K562 (cell line): ENCODE measurements at places on chromosomes 6 and 20.
A peak's percentile ranks its signal among the peaks of the same experiment; 100 is the strongest.

- no peak for DNase-seq
These were observed at the start of gene FUT9 for GRCh38 chr6:96015518-96016333. TSS of gene FUT9 (plus strand) at chr6:96015974. CDS start at chr6:96203156, 187,182 bp downstream.

- no peak for DNase-seq
These were observed 13.0 kb upstream of the MUC22 start for GRCh38 chr6:30997301-30997700.

DNA sequence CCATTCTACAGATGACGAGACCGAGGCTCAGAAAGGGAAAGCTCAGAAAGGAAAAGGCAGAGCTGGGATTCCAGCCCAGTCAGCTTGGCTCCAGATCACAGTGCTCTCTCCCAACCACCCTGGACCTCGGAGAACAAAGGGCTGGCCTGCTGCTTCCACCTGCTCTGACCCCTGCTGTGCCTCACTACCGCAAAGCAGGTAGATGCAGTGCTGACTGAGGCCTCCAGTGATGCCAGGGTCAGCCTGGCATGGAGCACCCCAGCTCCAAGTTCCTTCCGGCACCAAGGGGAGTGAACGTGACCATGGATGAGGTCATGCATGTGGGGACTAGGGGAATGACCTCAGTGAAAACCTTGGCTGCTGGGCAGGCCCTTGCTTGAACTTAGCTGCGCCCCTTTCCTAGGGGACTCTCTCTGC lies 20.7 kb upstream of the TLDC2 start:
- no peak for DNase-seq

DNA sequence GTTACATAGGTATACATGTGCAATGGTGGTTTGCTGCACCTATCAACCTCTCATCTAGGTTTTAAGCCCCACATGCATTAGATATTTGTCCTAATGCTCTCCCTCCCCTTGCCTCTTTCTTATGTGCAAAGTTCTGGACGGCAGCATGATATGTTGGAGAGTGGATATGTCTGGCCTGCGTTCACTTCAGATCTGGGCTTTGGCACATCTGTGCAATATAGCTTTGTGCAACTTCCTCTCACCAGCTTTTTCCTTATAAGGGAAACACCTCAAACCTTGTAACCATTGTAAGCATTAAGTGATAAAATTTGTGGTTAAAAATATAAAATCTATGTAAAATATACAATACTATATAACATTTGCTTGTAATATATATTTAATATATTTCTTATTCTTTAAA lies 288.0 kb downstream of the PHACTR1 start:
- DNase-seq: no peak

GRCh38 chr20:42093542-42094440 lies 475.6 kb upstream of the CHD6 start:
- DNase-seq: no peak

DNA sequence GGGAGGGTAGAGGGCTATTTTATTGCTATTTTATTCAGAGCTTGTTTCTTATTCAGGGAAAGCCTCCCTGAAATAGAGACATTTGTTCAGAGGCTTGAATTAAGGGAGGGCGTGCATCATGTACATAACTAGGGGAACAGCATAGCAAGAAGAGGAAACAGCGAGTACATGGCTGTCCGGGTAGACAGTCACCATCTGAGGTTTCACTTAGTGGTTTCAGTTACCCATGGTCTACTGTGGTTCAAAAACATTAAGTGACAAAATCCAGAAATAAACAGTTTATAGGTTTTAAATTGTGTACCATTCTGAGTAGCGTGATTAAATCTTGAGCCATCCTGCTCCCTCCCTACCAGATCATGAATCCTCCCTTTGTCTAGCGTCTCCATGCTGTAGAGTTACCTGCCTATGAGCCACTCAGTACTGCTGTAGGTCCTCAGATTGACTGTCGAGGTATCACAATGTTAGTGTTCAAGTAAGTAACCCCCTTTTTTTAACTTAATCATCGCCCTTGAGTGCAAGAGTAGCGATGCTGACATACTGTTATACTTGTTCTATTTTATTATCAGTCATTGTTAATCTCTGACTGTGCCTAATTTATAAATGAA lies 791.5 kb downstream of the TFAP2A start:
- DNase-seq: no peak

GRCh38 chr6:38909015-38909730 lies 139.4 kb upstream of the GLP1R start:
- no peak for DNase-seq

DNA sequence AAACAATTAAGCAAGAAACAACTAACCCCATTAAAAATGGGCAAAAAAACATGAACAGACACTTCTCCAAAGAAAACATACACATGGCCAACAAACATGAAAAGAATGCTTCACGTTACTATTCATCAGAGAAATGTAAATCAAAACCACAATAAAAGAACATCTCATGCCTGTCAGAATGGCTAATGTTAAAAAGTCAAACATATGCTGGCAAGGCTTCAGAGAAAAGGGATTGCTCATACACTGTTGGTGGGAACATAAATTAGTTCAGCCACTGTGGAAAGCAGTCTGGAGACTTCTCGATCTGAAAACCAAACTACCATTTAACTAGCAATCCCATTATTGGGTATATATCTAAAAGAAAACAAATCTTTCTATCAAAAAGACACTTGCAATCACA lies 217.5 kb downstream of the TINAG start:
- DNase-seq: no peak

- DNase-seq: no peak
These were observed 63.3 kb upstream of the SLC2A12 start for GRCh38 chr6:134115715-134116074.

- no peak for DNase-seq
These were observed 41.9 kb downstream of the MTHFD1L start for GRCh38 chr6:150907383-150907782.

GRCh38 chr6:14729129-14729871 lies 516.6 kb upstream of the JARID2 start:
- DNase-seq: no peak

- no peak for DNase-seq
These were observed 87.8 kb downstream of the HFE start for GRCh38 chr6:26175033-26175427.

- peak; percentile 60 for DNase-seq
These were observed 23.8 kb downstream of the PRSS35 start for GRCh38 chr6:83536034-83536646.

GRCh38 chr6:27812805-27813492 lies 99.2 kb downstream of the OR2B2 start:
- DNase-seq: no peak

DNA sequence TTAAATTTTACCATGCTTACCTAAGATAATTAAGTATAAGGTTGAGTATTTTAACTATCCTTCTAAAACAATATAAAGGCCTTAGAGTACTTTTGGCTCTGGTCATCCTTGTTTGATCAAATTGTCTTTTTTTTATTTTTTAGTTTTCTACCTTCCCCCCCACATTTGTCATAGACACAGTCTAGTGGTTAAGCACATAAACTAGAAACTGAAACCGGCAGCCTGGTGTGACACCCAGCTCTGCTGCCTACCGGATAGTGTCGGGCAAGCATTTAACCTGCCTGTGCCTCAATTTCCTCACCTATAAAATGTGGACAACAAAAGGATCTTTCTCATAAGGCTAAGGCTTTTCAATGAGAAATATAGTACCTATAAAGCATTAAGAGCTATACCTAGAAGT lies 21.6 kb upstream of the TULP4 start:
- no peak for DNase-seq

DNA sequence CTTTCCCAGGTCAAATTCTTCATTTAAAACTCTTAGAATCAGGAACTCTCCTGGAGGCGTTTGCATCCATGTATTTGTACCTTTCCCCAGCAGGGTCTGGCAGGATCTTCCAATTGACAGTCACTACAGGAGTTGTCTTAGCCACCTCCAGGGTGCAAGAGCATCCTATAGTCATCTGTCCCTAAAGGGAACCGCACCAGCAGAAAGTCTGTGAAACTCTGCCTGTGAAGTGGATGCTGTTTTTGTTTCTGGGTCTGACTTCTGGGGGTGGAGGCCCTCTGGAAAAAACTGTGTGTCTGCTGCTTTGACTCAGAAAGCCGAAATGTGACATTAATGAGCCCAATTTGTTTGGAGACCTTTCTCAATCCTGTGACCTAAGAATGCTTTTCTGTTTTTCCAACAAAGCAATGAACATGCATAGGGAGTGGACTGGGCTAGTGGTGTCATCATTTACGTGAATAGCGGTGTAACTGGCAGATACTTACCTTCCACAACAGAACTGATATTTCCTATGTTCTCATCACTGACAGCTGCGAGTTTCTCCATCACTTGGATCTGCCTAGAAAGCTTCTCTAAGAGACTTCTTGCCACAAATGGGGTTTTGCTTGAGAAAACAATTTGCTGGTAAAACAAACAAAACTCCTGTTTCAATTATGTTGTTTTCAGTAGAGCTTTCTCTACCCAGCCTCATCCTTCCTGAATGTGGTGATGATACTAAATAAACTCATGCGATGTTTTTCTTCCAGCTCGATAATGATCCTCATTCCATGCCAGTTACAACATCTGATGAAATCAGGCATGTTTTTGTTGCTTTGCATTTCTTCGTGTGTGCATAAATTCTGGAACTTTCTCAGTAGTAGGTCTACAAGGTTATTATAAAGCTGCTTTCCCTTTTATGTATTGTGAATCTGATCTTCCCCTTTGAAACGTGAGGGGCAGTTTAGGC lies 33.3 kb upstream of the ARMH2 start:
- no peak for DNase-seq

GRCh38 chr20:25987073-25987927 lies 290.6 kb upstream of the ZNF337 start:
- DNase-seq: peak; percentile 27
